ENCODE measurements at places on chromosomes 2 and 18. TPM values are rescaled to one million over a fixed set of nuclear protein-coding genes. Genes with fewer than 3 reads are reported as not detected.

YPEL5 gene
- total RNA-seq: 104 TPM

DCDC2C gene
- 0.48 TPM for total RNA-seq

DNAH6 gene
- total RNA-seq: 2.3 TPM

RAB1A gene
- 86.1 TPM for total RNA-seq

GALNT3 gene
- total RNA-seq: 58.5 TPM

LRRC30 gene
- total RNA-seq: not detected

PRKAG3 gene
- not detected for total RNA-seq

CCDC74A gene
- total RNA-seq: 61.3 TPM

Data from breast epithelium (tissue), 4 donors.